ENCODE measurements at places on chromosomes 7 and 10.

- no peak for DNase-seq
These were observed 17.5 kb upstream of the CPVL start for GRCh38 chr7:29163854-29164253.

DNA sequence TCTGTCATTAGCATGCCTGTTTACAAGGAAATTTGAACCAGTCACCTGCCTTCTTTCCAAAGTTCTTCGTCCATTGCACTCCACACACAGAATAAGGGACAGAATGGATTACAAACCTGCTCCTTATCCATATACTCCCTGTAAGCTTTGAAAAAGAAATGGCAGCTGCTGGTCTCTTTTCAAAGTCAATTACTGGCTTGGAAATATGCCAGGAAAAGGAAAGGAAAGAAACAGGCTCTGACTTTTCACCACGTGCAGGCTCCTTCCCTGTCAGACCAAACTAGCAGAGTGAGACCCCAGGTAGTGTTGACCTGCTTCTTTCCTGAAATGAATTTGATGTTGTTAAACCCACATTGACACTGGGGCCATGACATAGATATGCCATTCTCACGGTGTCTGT is 84.5 kb downstream of the LHFPL3 start:
- DNase-seq = no peak

DNA sequence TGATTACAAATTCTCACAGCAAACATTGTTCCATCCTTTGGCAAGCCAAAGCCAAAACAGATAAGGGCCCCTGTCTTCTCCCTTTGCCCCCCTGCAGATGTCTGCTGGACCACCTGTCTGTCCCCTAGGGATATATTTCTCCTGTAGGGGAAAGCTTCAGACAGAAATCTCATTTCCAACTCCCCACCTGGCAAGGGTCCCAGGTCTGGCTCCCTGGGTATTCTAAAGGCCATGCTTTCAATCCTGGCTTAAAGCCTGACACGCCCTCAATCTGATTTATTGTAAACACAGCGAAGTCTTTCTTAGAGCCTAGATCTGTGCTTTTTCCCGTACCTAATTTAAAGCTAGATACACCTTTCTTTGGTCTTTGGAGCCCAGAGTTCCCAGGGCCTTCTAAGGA is 66.1 kb downstream of the KCNMA1 start:
- no peak for DNase-seq

GRCh38 chr7:40105879-40106473 is 28.4 kb downstream of the MPLKIP start:
- DNase-seq = no peak

- no peak for DNase-seq
These were observed 10.2 kb upstream of the SLC25A28 start for GRCh38 chr10:99630433-99630832.

DNA sequence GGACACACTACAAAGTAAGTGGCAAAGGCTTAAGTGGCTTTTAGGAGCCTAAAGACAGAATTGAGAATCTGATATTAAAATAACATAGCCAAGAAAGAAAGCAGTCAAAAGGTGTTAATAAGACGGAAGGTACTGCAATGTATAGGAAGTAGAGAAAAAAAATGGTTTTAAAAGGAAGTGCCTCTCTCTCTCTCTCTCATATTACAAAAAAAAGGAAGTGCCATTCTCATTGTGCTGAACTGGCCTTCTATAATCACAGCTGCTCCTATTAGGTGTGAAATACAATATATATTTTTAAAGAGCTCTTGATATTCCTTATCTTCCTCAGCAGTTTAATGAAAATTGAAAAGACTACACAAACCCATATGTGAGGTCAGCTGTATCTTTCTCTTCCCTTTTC is 199.4 kb upstream of the NPVF start:
- DNase-seq = no peak

DNA sequence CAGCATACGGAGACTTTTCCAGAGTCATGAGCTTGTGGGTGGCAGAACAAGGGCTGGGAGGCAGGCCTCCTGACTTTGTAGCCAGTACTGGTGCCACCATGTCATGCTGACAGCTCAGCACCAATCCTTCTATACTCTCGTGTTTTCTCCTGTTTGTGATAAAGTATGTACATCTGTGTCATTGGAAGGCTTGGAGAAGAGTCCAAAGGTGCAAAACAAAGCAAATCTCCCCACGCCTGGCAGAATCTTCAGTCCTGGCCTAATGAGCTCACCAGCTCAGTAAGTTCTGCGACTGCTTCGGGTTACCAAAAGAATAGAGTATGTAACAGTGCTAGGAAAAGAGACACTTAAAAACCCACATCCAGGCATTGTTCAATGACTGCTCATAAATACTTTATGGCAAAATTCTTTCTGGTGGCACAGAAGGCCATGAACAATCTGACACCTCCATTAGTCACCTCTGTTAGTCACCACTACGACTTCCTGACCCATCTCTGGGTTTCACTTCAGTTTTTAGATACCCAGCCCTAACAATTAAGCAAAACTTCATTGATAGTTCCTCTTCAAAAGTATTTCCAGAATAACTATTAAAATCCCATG is 24.5 kb downstream of the STEAP1 start:
- no peak for DNase-seq

DNA sequence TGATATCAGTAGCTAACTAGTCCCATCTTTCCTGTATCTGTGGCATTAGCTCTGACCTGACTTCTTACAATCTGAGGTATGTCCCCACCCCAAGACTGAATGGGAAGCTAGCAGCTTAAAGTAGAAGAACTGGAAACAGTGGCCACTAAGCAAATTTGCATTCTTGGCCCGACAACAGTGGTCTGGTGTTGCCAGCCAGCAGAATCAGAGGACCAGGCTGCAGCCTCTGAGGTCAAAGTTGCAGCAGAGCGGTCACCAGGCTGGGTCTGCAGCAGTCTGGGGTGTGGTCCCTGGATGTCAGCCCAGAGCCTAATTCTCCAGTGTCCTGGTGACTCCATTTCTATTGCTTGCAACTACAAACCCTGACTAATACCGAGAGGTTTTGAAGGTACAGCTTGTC is 26.3 kb downstream of the FAM107B start:
- DNase-seq = no peak

DNA sequence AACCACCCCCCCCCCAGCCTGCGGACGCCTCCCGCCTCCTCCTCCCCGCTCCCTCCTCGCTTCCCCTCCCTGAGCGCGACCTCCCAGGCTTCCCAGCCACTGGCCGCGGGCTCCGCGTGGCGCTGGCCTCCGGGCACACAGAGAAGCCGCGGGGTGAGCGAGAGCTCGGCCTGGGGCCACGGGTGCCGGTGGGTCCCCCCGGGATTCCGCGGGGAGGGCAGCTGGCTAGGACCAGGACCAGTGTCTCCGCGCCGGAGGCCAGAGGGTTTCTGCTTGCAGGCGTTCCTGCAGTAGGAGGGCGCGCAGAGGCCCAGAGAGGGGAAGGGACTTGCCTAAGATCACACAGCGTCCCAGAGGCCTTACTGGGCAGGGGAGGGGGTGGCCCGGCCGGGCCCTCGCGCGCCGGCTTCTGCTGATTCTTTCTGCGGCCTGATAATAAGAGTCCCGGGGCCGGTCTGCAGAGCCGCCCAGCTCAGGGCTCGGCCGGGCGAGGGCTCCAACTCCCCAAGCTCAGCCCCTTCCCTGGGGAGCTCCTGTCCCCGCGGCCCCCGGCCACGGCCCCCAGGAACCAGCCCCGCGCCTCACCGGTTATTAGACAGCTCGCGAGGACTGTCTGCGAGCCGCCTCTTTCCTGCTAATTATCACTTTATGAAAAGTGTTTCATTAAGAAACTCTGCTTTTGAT is 10.1 kb downstream of the UNCX start:
- no peak for DNase-seq

GRCh38 chr7:2512179-2512661 is 7.4 kb upstream of the LFNG start:
- no peak for DNase-seq

DNA sequence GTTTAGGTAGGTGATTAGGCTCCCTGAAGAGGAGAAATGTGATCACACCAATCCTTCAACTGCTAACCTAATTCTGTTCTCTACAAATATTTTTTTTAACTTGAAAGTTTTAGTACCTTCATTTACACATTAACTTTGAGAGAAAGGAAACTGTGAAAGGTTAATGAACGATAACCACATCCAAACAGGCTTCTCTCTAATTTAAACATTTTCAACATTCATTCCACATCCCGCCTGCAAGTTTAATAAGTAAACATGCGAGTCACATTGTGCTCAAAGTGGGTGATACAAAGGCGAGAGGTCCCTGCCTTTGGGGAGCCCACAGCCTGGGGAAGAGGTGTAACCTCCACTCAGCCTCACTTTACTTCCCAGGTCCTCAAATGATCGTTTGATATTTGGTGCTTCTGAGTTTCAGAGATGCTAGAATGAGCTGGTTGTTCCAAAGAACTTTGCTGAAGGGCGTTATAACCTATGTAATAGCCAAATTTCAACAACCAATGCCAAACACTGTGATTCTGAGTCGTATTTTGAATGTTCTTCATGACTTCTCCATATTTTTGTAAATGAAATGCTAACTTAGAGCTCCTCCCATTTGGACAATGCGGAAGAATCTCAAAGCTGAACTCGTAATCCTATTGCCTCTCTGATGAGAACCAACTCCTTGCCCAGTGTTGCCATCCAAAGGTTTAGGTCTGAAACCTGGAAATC is 47.5 kb downstream of the DENND2A start:
- DNase-seq = no peak

DNA sequence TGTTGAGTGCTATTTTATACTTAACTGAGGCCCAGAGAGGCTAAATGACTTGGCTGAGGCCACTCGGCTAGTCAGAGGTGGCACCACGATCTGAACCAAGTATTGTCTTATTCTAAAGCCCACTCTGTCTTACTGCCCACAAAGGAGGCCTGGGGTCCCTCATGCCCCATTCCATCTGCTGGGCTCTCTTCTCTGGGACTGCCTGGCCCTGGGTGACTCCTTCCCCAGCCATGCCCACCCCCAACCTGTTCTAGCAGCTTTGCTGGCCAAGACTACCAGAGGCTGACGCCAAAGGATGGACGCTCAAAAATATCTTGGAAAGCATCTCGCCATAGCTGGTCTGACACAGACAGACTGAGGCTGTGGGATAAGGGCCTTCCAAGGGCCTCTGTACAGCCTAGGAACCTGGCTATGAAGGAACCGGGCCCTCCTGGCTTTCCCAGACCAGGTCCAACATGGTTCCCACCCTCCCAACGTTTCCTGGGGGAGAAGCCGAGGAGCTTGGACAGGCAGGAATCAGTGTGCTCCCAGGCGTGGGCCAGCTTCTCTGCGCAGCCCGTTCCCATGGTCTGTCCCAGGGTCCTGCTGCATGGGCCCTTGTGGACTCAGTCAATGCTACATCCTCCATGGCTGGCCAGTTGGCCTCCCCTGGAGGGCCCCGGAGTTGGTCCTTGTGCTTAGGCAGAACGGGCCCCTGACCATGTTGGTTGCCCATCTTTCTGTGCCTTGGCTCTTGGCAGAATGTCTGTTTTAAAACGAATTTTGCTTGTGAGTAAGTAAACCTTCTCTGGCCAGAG is 11.7 kb downstream of the HSPA12A start:
- no peak for DNase-seq

GRCh38 chr10:85280014-85280413 is 951.6 kb downstream of the CCSER2 start:
- no peak for DNase-seq

DNA sequence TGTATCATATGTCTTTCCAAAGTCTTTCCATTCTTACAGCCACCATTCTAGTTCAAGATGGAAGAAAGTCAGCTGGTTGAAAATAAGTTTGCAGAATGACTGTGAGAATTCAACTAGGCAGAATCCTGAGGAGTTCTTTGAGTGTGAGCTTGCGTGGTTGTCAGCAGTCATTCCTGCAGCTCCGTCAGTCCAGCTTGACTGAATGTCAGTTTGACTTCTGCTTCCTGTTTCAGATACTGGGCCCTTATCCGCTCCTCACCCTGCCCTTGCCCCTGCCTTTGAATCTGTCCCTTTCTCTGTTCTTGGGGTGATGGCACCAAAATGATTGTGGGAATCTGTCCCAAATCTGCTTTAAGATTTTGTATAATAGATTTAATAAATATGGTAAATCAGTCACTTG is 27.8 kb downstream of the SLC26A5 start:
- DNase-seq = no peak

DNA sequence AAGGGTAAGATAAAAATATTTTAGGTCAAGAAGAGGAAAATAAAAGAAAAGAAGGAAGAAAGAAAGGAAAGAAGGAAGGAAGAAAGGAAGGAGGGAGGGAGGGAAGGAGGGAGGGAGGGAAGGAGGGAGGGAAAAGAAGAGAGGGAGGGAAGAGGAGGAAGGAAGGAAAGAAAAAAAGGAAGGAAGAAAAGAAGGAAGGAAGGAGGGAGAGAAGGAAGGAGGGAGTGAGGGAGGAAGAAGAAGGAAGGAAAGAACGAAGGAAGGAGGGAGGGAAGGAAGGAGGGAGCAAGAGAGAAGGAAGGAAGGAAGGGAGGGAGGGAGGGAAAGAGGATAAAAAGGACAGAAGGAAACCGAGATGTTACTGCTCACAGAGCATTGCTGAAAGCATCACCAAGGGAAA is 209.5 kb upstream of the PITRM1 start:
- DNase-seq = no peak

DNA sequence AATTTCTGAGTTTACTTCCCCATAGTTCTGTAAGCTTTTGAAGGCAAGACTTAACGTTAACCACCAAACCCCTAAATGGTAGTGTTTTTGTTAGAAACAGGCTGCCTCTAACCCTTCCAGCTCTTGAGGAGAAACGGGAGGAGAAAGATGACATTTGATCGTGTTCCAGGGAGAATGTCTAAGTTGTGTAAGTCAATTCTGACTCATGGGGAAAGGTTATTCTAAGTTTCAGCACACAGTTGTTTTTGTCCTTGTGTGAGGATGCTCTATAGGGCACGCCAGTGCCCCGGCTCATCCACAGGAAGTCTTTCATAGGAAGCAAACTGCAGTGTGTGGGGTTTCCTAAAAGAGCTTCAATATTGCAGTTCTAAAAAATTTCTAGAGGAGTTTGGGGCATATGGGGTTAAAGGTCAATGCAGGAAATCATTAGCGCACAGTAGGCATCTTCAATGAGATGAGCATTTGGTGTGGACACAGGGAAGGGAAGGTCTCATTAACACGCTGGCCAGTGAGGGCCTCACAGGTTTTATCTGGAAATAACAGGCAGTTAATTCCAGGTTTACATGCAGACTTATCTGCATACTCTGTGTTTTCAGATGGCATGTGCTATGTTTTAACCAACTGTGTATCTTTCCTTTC is 638.2 kb upstream of the IGFBP3 start:
- no peak for DNase-seq

DNA sequence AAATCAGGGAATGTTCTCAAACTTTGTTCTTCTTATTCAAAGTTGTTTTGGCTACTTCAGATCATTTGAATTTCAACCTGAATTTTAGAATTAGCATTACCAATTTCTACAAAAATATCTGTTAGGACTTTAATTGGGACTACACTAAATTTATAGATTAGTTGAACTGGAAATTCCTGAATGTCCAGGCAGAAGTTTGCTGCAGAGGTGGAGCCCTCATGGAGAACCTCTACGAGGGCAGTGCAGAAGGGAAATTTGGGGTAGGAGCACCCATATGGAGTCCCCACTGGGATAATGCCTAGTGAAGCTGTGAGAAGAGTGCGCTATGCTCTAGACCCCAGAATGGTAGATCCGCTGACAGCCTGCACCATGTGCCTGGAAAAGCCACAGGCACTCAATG is 22.8 kb upstream of the AGMO start:
- DNase-seq = no peak

All from activated T-cell treated with anti-CD3 and anti-CD28 coated beads for 1 hour (primary cell).